Suppressor macrophage (primary cell): ENCODE measurements at places on chromosomes 4 and X.

DNA sequence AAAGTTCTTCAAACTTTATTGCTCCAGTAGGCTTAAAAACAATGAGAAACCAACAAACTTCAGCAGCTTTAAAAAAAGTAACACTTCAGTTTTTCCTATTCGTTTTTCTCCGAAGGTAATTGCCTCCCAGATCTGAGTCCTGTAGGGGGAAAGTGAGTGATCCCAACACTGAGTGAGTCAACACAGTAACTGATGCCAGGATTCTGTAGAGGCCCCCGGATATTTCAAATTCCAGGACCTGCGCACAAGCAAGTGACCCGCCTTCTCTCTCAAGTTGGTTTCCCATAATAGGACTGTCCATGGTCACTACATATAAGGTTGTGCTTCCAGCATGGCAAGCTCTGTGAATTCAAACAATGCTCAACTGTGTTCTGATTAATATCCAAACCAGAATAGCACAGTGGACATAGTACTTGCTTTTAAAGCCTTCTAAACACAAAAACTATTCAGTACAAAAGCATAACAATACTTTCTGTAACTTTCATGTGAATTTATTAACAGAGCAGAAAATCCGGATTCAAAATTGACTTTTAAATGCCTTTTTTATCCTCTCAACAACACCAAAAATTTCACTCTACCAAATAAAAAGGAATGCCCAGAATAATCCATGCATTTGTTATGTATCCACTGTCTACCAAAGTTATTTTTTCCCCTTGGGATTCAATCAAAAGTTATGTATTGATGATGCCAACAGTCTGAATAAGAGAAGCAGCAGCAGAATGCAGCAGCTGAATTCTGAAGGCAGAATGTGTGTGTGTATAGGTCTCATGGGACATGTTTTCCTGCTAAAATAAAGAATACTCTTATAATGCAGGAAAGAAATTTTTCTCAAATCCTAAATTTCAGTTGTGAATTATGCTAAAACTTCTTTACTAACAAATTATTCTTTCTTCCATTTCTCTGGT lies at the start of gene DMD:
Gene DMD (minus strand): TSS at position 194 of the 905 bp plus-strand sequence. CDS start 237 bp downstream, outside the sequence.
- no peak for DNase-seq

DNA sequence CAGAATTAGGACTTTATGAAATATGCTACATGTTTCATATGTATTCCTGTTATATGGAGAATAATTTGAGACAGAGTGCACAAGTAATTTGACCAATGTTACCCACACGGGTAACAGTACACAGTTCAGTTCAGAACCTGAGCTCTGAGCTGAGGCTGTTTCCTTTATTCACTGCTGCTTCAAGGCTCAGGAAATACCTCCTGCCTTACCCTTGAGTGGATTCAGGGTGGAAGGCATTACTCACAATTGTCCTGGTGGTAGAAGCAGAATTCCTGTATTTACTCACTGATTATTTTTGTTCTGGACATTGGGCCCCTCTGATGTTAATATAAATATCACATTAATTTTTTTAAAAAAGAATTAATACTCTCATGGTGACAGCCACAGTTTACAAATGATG lies 73.5 kb upstream of the CAMK2D start:
- DNase-seq = no peak

DNA sequence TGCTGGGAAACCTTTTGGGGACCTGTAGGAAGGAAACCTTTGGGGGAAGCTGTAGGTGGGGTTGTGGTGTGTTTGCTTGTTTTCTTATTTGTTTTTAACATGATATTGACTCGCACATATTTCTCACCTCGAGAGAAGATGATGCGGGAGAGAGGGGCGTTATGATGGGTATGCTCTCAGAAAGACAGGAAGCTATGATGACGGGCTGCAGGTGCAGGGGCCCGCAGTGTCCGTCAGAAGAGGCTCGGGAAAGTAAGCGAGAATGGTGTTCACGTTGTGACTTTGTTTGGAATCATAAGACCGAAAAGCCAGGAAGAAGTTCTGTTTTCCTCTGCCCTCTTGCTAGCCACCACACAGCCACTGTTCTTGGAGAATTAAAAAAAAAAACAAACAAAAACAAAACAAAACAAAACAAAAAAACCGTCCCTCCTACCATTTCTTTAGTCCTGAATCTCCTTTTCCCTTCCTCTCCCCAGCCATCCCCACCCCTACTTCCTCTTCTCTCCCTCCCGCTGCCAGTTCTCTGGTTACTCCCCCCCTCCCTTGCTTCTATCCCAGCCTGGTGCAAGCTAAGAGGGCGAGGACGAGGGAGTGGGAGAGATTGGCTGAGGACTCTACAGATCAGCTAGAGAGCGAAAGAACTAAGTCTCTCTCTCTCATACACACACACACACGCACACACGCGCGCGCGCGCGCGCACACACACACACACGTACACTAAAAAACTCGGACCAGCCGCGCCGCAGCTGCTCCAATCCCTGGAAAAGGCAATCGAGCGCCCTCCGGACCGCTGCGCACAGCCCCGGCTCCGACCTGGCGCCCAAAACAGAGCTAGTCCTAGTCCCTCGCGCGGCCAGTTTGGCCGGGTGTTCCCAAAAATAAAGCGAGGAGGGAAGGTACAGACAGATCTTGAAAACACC lies at the start of gene BMP3:
Gene BMP3 (plus strand): TSS at position 648 of the 920 bp plus-strand sequence. CDS start 577 bp downstream, outside the sequence.
- peak; percentile 16 for DNase-seq

DNA sequence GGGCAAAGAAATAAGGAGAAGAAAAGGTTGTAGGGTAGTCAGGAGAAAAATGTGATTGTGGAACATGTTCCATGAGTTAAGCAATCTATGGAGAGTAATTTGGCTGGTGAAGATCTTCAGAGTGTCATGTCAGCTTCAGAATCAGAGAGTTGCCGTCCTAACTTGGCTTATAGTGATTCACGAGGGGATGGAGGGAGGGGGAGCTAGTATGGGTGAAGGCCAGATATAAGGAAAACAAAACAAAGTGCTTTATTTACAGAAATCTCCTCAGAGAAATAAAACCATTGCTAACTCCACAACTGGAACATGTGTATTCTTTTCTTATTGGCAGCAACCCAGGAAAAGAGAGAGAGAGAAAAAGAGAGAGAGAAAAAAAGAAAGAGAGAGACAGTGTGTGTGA lies 256.5 kb upstream of the NRK start:
- DNase-seq = no peak

DNA sequence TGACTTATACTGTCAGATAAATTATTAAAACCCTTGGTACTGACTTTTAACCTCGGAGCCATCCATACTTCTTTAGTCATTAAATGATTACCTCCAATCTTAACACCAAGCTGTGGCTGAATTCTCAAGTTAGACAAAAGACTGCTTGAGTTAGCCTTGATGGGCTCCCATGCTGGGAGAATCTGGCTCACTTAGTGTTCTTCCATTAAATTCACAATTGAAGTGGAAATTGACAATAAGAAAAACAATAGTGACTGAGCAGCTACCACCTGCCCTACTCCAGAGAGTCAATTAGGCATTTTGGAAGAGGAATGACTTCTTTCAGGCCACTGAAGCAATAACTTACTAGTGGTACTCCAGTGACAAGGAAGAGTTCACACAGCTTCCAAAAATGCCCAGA lies 503.0 kb upstream of the CPXCR1 start:
- DNase-seq = no peak

DNA sequence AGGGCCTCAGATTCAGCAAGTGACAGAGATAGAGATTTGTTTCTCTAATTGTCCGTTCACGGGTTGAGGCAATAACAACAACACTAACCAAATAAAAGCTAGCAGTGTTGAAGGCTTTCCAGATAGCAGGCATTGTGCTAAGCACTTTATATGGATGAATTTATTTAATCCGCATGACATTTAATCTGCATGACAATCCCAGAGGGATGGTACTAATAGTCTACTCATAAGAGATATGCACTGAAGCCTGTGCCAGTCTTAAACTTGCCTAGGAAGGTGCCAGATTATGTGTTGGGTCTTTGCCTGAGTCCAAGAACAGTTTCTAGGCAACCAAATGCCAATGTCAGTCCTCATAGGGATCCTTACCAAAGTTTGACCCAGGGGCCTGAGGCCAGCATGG lies 37.7 kb upstream of the FAT1 start:
- DNase-seq = no peak

GRCh38 chr4:78776079-78776728 lies at the start of gene BMP2K:
Gene BMP2K, plus strand, starts transcription at chr4:78776350. Its CDS starts 194 bp downstream, at chr4:78776544.
- DNase-seq = peak; percentile 81

GRCh38 chr4:32117693-32118092 lies 1397.5 kb downstream of the PCDH7 start:
- DNase-seq = no peak

GRCh38 chrX:75337525-75337924 lies 63.6 kb downstream of the UPRT start:
- DNase-seq = no peak

DNA sequence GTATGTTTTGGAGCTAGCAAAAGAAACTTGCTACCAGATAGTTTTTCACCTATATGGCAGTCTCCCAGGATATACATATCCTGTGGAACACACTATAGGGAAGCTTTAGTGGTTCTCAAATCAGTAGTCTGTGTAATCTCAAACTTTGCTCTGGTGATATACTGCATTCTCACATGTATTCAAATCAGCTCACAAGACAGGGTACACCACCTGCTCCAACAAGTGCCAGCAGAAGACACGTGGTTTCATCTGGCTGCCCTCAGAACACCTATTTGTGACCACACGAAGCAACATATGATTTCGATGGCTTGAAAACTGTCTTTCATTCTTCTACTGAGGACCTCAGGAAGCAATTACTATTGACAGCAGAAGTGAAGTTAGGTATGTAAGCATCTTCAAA lies 37.7 kb downstream of the BCLAF3 start:
- DNase-seq = no peak

DNA sequence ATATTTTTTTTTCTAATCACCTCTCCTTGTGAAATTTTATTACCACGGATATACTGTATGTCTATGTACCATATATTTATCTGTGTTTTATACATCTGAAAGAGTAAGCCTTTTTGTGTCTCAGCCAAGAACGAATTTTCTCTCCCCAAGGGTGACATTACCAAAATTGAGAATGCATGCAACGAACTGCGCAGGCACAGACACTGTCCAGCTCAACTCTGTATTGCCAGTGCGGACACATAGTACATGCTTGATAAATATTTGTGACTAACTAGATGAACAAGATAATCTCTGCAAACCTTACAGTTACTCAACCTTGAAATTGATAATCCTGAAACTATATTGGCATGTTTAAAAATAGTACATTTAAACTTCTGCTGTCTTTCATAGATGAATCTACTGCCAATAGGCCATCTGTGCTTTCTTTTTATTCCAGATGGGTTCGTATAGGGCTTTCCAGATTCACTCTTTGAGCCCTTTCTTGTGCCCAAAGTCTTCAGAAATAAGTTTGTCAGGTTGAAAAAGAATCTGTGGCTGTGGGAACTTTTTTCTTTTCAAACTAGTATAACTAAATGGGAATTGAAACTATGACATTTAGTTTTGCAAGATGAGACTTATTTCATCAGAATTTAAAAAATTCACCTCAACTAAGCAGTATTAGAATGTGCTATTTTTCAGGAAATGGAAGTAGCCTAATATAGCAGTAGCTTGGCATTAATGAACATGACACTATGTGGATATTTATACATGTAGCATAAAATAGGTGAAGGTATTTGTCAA lies 38.9 kb downstream of the DTHD1 start:
- peak; percentile 82 for DNase-seq

DNA sequence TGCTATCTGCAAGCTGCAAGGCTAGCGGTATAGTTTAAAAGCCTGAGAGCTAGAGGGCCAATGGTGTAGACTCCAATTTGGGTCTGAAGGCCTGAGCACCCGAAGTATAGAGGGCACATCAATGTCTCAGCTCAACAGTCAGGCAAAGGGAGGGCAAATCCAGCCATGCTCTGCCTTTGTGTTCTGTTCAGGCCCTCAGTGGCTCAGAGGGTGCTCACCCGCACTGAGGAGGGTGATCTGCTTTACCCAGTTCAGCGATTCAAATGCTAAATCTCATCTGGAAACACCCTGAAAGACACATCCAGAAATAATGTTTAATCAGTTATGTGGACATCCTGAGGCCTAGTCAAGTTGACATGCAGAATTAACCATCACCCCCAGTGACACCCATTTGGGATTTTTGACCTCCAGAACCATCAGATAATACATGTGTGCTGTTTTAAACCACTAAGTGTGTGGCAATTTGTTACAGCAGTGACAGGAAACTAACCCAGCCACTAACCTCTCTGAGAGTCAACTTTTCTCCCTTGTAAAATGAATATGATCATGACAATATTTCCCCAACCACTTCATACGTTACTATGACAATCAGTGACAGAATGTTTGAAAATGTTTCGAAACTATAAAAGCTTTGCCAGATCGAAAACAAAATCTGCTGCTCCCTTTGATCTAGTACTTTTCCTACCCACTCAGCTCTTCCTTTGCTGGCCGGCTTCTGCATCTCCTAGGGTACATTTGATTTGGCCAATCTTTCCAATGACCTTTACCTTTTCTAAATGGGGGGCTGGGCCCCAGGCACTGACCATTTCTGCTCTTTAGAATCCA lies 8.4 kb upstream of the TBL1X start:
- peak; percentile 3 for DNase-seq

GRCh38 chr4:54659749-54660535 lies 2.2 kb downstream of the KIT start:
- no peak for DNase-seq

GRCh38 chrX:39967348-39967747 lies 130.4 kb downstream of the BCOR start:
- no peak for DNase-seq

DNA sequence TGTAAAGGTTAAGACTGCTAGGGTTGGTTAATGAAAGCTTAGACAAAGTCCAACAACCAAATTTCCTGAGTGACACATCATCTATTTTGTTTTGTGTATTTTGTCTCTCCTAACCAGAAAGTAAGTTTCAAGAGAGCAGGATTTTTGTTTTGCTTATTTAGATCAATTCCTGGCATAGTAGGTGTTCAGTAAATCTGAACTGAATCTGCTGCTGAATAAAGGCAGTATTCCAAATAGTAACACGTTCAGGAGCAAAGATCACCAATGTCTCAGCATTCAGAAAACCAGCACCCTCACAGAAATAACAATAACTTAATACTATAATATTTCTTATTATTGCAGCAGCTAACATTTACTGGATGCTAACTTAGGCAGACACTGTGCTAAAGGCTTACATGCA lies 12.2 kb downstream of the FBXW7 start:
- no peak for DNase-seq
